ENCODE measurements at places on chromosomes 5 and 9.

DNA sequence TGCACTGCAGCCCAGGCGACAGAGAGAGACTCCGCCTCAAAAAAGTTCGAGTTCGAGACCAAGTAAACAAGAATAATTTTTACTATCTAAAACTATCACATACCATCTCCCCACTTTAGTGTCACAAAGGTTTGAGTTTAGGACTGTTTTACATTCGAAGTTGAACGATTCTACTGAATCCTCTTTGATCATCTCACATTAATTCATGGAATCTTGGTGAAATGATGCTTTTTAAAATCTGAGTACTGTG is 715 bp upstream of the RPS6 start:
- DNase-seq: no peak

DNA sequence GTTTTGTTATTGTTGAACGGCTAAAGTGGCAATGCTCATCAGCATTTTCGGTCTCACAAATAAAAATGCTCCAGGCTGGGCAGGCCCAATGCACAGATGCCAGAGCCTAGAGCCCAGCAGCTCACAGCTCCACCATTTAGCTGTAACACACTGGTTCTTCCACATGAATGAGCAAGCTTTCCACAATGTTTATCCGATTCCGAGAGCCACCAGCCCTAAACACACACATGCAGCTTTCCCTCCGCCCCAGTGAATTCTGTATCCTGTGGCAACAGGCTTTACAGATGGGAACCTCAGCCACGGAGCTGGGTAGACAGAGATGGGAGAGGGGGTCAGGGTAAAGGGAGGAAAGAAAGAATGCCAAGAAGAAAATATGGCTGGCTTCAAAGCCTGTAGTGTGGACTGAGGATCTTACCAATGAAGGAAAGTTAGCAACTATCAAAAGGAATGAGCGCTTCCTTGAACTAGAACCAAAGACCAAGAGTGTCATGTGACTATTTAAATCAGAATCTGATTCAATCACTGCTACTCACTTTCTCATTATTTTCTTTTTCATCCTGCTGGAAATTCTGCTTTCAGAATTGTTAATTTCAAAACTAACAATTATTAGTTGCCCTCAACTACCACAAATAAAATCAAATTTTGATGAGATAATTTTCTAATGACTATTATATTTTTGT is 77.1 kb downstream of the MRPS27 start:
- no peak for DNase-seq

- DNase-seq: no peak
Measured at GRCh38 chr5:98102936-98103335, 670.5 kb upstream of the RGMB start.

GRCh38 chr5:140189977-140190871 is 15.2 kb downstream of the CYSTM1 start:
- no peak for DNase-seq

- no peak for DNase-seq
Measured at GRCh38 chr9:115327436-115328122, 209.6 kb upstream of the TNC start.

- DNase-seq: no peak
Measured at GRCh38 chr5:137933491-137933911, 44.2 kb downstream of the PKD2L2 start.

GRCh38 chr5:167923396-167923795 is 368.0 kb upstream of the WWC1 start:
- DNase-seq: no peak

GRCh38 chr5:82789095-82789494 is 288.1 kb downstream of the TMEM167A start:
- DNase-seq: no peak

DNA sequence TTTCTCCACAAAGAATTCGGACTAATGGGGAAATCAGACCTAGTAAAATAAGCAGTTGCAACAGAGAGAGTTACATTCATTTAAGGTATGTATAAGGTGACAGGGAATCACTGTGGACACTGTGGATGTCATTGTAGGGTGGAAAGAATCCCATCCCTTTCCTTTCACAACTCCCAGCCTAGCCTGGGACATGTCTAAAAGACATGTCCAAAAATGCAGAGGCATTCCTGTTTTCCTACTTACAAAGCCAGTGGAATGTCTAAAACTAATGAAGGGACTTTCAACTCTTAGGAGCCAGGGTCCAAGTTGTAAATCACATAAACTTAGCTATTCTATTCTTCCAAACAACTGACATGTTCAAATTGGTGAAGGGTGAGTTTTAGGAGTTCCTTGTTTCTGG is 511.0 kb downstream of the PRELID2 start:
- no peak for DNase-seq

- peak; percentile 89 for DNase-seq
Measured at GRCh38 chr5:132496191-132496630, 5.6 kb upstream of the IRF1 start.

DNA sequence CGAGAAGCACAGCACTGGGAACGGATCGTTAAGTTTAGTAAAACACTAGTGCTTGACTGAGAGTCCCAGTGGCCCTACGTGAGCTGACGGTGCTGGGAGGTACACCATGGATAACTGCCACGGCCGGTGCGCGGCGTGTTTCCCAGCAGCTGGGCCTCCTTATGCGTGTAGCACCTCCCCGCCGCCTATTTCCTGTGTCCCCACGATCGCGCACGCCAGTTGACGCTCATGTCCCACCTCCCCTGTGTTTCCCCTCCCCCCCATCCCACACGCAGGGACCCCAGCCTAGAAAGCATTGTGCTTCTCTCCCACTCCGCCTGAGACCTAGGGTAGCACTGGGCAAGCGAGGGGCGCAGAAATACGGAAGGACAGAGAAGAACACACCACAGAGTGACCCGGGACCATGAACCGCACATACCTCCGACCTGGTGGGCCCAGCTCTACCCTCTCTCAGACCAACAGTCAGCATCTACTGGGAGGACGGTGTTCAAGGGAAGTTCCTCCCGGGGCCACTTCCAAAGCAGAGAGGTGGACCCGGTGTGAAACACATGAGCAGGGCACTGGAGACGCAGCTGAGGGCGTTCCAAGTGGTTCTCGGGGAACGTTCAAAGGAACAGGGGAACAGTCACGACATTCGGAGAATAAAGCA is 45.6 kb downstream of the DBH start:
- DNase-seq: no peak

GRCh38 chr5:154487541-154487940 is 9.5 kb upstream of the HAND1 start:
- DNase-seq: no peak

DNA sequence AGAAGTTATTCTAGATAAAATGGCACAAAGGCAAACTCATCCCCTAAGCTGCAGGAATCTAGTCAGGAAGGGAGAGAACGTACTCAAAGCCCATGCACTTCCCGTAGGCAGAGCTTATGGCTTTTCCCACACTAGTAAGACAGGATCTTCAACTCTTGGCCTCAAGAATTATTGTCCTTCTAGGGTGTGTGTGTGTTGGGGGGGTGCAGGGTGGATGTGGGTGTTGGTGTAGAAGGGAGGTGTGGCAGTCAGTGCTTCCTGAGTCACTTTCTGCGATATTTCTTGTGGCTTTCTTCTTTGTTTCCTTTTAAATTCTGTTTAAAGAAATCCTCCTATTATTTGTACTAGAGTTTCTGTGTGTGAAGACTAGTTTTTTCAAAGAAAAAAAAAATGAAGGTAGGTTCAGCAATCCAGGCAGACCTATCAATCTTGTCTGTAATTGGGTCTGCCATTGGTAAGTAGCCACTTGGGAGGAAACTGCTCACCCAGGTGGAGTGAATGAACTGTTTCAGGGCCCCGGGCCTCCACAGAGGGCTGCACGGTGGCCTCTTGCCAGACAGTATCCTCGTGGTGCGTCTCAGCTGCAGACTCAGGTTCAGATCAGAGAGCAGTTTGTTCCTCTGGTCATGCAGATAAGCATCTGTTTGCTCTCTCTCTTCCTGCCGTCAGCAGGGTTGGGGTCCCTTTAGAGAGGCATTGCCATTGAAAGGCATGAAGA is 131.9 kb downstream of the NPR3 start:
- DNase-seq: no peak

GRCh38 chr5:163193886-163194285 is 243.5 kb upstream of the CCNG1 start:
- DNase-seq: no peak

- DNase-seq: peak; percentile 66
Measured at GRCh38 chr5:1315709-1316587, 21.1 kb upstream of the TERT start.

- DNase-seq: no peak
Measured at GRCh38 chr5:13034061-13034460, 910.4 kb downstream of the DNAH5 start.

DNA sequence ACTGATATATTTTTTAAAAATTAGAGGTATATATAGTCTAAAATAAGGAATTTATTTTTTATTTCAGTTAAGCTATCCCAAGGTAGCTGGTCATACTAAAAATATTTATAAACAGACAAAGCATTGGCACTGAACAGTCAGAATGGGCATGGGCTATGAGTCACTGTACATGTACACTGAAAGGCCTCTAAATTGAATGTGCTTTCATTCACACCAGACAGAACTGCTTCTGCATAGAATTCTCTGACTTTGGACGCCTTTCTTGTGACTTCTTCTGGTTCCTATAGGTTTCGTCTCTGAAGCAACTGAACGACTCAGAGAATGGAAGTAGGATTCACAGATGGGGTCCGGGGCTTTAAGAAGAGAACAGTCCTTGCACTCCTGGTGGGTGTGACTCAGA is 394.8 kb upstream of the MEF2C start:
- no peak for DNase-seq

- DNase-seq: no peak
Measured at GRCh38 chr5:8600843-8601242, 731.9 kb downstream of the MTRR start.

DNA sequence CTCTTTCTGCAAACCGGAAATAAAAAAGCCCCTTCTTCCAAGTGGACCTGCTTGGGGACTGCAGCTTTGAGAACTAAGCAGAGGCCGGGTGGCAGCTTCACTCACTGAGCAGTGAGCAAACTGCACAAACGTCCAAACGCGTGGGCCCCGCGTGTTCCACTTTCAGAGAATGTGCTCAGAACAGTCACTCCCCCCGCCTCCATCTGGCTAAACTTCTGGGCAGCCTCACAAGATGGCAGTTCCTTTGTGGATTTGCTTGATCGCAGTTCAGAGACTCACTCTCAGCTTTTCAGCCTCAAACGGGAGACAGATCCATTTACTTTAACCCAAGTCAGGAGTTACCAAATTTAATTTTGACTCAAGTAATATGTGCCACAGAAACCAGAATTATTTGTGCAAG is 216.6 kb downstream of the TLE1 start:
- no peak for DNase-seq

DNA sequence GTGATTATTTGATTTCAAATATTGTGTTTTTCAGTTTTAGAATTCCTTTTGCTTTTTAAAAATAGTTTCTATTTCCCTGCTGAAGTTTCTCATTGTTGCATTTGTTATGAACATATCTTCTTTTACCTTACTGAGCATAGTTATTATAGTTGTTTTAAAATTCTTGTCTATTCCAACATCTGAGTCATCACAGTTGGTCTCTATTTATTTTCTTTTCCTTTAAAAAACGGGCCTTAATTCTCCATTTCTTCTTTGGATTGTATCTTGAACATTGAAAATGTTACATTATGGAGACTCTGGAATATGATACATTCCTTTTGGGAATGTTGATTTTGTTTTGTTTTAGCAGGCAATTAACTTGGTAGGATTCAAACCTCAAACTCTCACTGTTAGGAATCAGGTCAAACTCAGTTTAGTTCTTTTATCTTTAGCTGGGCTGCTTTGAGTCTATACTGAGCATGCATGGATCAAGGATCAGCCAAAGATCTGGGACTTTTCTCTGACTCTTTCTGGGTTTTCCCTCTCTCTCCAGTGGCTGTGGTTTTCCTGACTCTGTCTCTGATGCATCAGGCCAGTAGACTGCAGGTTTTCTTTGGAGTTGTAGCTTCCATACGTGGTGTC is 70.3 kb downstream of the TEK start:
- no peak for DNase-seq

DNA sequence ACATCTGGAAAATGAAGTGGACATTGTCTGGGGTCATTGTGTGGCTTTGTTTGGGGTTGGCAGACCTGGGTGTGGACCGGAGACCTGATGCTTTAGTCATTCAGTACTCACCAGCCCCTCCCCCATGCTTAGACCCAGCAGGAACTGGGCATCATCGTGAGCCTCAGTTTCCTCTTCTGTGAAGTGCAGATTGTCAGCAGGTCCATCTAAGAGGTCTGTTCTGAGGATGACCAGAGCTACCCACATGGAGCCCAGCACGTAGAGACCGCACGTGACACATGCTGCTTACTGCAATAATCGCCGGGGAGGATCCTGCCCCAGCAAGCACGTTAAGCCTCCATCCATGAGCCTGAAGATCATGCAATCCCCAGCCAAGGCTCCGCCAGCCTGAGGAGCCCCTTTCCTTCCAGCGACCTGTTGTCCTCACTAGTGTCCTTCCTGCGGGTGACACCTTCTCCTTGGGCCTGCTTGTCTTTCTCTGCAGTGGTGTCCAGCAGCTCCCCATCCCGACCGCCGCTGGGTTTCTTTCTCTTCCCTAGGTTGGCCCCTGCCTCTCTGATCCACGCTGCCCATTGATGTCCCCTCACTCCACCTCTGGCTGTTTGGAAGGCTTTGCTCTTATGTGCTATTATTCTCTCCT is 26.7 kb upstream of the IRX4 start:
- DNase-seq: no peak

GRCh38 chr9:70959366-70959765 is 162.1 kb downstream of the TRPM3 start:
- DNase-seq: no peak

- no peak for DNase-seq
Measured at GRCh38 chr9:13487498-13487897, 208.0 kb upstream of the MPDZ start.

DNA sequence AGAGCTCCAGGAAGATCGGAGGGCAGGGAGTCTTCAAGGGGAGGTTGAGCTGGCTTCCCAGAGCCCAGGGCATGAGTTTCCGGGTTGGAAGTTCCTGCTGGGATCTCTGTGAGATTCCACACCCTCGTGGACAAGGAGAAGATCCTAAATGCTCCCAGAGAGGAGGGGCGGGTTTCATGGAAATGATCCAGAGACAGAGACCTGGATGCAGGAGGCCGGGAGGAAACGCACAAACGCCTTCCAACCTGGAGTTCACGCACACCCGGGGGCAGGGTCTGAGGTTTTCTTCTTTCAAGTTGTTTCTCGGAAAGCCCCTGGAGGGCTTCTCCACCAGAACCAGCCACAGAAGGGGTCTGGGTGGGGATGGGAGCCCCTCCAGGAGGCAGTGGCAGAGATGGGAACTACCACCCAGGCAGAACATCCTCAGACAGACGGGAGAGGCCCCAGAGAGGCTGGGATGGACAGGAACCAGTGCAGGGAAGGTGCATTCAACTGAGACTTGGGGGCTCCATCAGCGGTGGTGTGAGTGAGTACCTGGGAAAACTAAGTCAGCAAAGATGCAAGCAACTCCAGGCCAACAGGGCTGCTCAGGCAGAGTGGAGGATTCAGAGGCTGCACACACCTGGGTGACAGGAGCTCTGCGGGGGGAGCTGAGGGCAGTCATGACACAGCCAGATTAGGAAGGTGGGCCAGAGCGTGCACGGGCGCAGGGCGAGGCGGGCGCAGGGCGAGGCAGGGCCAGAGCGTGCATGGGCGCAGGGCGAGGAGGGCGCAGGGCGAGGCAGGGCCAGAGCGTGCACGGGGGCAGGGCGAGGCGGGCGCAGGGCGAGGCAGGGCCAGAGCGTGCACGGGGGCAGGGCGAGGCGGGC is 52.1 kb upstream of the EXOC3 start:
- DNase-seq: no peak

Data from CD4-positive, alpha-beta T cell treated with Interleukin-12 subunit alpha and Interleukin-12 subunit beta, for 1 hour (primary cell).